ENCODE measurements at places on chromosomes 7 and 10.

- DNase-seq = no peak
These were observed 108.7 kb downstream of the PLCE1 start for GRCh38 chr10:94102436-94102835.

- DNase-seq = no peak
These were observed 7.6 kb upstream of the SLC18A3 start for GRCh38 chr10:49602380-49603023.

DNA sequence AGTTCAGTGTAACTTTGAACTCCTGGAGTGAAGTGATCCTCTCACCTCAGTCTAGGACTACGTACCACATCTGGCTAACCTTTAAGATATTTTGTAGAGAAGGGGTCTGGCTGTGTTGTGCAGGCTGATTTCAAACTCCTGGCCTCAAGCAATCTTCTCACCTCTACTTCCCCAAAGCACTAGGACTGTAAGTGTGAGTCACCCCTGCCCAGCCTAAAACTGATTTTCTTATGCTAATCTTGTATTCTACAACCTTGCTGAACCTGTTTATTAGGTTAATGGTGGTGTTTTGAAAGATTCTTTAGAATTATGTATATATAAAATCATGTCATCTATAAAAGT is 58.0 kb downstream of the LCOR start:
- no peak for DNase-seq

DNA sequence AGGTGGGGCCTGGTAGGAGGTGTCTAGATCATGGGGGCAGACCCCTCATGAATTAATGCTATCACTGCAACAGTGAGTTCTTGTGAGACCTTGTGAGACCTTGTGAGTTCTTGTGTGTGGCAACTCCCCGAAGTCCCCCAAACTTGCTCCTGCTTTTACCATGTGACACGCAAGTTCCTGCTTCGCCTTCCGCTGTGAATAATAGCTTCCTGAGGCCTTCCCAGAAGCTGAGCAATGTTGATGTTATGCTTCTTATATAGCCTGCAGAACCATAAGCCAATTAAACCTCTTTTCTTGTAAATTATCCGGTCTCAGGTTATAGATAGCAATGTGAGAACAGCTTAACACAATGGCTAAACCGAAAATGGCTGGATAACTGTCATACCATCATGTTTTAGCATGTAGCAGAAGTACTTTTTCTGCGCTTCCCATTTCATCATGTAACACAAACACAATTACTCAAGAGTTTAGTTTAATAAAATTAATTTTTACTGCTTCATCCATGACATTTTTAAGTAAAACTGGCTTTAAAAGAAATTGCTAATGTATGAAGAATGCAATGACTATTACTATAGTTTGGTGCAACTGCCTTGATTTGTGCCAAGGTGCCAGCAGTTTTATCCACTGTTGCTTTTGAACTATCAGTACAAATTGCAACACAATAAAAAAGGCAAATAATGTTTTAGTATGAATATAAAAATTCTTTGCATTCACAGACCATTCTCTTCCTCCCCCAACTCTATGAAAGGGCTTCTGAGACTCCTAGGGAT is 87.7 kb upstream of the TMEM168 start:
- DNase-seq = no peak

DNA sequence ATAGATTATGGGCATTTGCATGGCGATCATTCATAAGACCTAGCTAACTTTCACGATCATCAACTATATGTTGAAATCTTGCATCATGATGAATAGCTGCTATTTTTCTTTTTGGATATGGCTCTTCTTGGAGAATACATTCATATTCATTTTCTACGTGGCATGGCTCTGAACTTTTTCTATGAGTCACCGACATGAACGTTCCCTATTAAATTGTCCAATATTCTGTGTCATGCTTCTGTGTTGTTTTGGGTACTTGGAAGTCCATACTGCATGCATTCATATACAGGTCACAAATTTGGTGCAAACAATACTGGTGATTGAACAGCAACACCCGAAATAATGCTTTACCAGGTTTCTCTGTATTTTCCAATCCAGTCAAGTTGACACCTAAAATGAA is 37.9 kb upstream of the ANKRD1 start:
- no peak for DNase-seq

- no peak for DNase-seq
These were observed 20.1 kb downstream of the TMEM176A start for GRCh38 chr7:150820578-150821198.

DNA sequence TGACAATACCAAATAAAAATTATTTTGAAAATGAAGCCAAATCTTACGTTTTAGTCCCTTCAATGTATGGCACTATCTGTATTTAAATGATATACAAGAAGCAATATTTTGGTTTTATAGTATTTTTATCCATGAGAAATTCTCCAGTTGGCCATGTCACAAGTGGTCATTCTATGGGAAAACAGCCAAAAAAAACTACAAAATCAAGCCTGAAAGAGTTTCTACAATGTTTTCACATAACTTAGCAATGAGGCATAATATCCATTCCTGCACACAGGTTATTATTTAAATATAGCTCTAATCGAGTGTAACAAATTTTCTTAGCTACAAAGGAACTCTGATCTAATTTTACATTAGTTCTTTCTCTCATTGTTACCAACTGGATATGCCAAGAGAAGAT is 5.4 kb downstream of the RAB11FIP2 start:
- DNase-seq = no peak

- DNase-seq = no peak
These were observed 147.4 kb downstream of the CXCL12 start for GRCh38 chr10:44237364-44238049.

GRCh38 chr7:29080803-29081202 is 65.5 kb downstream of the CPVL start:
- DNase-seq = no peak

DNA sequence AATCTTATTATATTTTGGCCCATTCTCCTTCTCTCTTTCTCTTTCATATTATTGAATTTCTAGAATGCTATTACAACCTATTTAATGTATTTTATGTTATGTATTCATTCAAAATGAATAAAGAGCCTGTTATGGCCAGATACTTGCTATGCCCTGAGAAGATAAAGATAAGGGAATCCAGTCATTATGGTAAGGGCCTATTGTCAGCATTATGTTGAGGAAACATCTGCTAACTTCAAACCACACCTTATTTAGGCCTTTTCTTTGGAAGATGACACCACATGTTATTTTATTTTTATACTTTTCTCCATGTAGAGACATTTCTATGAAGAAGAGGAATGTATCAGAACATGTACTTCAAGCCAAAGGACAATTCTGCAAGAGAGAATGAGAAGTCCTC is 60.5 kb upstream of the MPP7 start:
- DNase-seq = no peak

DNA sequence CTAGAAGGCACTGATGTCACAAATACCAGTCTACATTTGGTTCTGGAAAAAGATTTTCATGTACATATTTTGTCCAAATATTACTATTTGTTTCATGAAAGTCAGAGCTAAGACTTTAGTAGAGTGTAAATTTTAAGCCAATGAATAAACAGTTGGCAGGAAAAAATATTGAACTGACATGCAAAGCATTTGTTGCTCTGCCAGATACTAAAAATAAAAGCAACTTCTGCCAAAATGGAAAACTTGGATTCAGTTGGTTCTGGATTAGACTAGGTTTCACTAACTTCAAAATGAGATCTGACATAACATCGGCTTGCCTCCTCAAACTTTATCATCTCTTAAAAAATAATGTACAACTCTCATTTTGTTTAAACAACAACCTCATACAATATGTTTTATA is 34.9 kb downstream of the FAM204A start:
- DNase-seq = no peak

DNA sequence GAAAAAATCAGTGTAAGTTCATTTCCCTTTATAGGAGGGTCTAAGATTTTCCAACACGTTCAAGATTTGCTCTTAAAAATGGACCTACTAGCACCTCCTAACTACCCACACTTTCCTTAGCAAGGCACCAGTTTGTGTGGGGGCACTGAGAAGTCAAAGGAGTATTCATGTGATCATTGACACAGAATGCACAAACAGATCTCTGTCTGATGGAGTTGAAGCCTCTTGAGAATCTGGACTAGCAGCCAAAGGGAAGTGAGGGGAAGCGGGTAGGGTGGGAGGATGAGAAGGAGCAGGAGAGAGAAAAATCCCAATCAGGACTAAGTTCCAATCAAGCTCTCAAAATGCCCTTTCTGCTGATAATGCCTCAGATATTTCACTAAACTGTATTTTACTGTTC is 4.1 kb downstream of the MMS19 start:
- no peak for DNase-seq

- DNase-seq = no peak
These were observed 20.9 kb downstream of the WBP1L start for GRCh38 chr10:102764470-102765161.

DNA sequence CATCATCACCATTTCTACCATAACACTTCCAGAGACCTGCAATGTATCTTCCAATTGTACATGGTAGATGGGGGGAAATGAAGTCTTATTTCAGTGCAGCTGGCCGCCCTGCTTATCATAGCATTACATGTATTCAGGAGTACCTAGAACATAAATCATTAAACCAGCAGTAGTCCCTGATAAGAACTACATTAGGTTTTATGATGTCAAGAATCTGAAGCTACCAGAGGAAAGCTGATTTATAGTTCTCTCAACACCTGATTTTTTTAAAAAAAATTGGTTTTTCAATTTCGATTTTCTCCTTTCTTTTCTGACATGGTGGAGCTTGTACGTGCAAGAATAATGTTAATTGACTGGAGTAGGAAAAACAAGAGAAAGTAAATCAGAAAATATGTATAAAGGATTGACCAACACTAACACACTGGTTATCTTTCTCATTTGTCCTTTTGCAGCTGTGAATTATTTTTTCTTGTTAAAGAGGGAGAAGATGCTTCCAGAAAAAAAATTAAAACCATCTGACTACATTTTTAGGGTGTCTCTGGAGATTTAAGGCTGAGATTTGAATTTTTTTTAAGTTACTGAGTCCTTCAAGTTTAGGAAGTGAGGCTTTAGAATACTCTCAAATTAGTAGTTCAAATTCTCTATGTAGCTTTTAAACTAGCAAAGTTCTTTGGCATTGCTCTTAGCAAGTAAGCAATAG is 59.1 kb downstream of the CSTF2T start:
- DNase-seq = no peak
